Stimulated activated CD8-positive, alpha-beta memory T cell treated with anti-CD3 and anti-CD28 coated beads, Interleukin-4, amount 100 ng/mL, for 1 hour (primary cell): ENCODE measurements at places on chromosomes 6 and 20.

- DNase-seq: no peak
Observed at GRCh38 chr20:34302312-34302722, 838 bp downstream of the AHCY start.

GRCh38 chr20:20358801-20359200 is 9.1 kb upstream of the INSM1 start:
- no peak for DNase-seq

GRCh38 chr6:134437376-134437775 is 119.5 kb upstream of the SGK1 start:
- no peak for DNase-seq

- DNase-seq: no peak
Observed at GRCh38 chr6:118253741-118254140, 294.4 kb upstream of the PLN start.

DNA sequence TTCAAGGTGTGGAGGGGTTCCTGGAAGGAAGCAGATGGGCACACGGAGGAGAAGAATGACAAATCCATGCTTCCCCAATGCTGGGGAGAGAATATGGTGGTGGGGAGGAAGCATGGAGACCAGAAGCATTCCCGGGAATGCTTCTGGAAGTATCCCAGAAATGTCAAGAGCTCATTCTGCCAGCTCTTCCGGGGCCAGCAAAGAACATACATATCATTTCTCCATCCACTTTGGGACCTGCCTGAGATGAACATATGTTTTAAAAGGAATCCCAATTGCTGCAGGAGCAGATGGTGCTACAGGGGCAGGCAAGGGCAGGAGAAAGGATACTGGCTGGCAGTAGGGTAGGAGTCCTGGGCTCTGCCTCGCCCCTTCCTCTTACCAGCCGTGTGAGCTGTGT is 37.9 kb upstream of the CCDC167 start:
- no peak for DNase-seq

DNA sequence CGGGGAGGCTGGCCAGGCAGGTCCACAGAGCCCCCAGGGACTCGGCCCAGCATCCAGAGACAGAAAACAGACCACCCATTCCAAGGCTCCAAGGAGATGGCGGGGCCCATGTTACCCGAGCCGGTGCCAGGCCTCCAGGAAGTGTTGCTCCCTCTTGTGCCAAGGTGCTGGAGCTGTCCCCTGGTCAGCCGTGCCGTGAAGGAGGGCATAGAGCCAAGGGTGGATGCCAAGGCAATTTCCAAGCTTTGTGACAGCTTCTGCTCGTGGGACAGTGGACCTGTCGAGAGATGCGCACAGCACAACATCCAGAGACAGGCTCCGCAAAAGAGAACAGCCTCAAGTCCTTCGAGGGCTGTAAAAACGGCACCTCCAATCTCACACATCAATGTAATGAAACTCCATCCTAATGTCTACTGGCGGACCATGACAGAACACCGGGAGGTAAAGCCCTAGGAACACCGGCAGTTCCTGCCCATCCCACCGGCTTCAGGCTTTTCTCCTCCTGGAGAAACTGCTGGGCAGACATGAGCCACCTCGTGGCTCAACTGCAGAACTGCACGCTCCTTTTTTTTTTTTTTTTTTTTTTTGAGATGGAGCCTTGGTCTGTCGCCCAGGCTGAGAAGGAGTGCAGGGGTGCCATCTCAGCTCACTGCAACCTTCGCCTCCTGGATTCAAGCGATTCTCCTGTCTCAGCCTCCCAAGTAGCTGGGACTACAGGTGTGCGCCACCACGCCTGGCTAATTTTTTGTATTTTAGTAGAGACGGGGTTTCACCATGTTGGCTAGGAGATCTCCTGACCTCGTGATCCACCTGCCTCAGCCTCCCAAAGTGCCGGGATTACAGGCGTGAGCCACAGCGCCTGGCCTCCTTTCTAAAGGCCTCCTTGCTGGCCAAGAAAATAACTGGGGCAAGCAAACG is 30.9 kb upstream of the AVP start:
- no peak for DNase-seq

- DNase-seq: no peak
Observed at GRCh38 chr20:17912916-17913315, 55.7 kb downstream of the SNX5 start.

DNA sequence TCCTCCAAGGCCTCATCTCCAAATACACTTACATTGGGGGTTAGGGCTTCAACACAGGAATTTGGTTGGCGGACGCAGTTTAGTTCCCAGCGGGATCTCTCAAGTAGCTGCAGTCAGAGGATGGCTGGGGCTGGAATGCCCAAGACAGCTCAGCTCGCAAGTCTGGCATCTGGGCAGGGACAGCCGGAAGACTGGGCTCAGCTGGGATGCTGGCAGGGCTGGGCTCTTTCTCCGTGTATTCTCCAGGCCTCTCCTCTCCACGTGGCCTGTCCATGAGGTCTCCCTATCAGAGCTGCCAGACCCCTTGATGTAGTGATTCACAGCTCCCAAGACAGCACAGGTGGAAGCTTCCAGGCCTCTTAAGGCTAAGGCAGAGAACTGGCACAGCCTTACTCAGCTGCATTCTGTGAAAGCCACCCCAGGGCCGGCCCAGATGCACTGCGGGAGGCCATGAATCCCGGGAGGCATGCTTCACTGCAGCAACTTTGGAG is 5.0 kb downstream of the FGD2 start:
- DNase-seq: no peak

DNA sequence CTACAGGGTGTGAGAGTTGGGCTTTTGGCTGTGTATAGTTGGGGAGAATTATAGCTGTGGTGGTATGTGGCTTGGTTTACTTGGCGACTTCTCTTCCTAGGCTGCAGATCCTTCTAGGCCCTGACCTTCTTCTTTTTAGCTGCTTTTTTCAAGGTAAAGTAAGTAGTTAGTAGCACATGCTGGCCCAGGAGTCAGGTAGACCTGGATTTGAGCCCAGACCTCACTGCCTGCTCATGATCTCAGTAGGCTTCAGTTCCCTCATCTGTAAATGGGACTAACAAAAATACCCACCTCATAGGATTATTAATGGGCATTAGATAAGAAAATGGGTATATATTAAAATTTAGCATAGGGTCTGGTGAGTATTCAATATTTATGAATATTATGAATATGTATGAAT is 17.4 kb upstream of the TMEM217 start:
- DNase-seq: no peak

GRCh38 chr6:43927532-43928210 is 157.7 kb downstream of the VEGFA start:
- no peak for DNase-seq

DNA sequence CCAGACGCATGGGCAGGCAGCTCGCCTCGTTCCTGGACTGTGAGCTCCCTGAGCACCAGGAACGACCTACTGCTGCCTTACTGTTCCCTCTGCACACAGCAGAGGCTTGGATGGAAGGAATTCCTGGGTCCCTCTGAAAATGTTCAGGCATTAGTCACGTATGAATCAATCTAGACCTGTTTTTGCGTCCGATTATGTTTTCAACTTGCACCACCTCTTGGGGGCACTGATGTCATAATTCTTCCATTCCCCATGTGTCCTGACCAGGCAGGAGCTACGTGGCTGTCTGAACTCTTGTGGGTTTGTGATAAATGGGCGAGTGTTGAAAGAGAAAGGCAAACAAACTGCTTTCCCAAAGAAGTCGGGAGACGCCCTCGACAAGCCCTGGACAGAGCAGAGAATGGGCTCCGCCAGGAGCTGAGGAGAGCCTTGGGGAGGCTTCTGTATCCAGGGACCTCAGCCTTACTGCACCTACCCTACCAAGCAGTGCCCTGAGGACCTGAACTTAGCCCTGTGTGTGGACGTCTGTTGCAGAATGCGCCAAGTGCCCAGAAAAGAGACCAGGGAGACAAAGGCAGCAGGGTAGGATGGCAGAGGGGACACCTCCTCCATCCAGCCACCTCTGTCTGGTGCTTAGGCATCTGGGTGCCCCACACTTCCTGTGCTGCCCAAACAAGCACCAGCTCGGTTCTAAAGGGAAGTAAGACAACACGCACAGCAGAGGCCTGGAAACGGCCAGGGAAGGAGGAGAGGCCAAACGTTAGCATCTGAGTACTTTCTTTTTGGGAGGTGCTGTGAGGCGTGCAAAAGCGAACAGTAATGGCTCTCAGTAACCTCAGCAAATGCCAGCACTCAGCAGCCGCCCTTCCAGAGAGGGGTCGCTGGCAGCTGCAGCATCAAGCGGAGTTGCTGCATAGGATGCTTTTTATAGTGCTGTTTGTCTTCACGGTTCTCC is 124.2 kb downstream of the LY86 start:
- no peak for DNase-seq

- DNase-seq: no peak
Observed at GRCh38 chr6:84522135-84522549, 242.3 kb downstream of the TBX18 start.

GRCh38 chr20:59611286-59611685 is 6.9 kb downstream of the PHACTR3 start:
- DNase-seq: no peak

- DNase-seq: no peak
Observed at GRCh38 chr20:10469599-10469998, 34.5 kb downstream of the SLX4IP start.

- no peak for DNase-seq
Observed at GRCh38 chr6:123838505-123839234, 35.0 kb downstream of the NKAIN2 start.

DNA sequence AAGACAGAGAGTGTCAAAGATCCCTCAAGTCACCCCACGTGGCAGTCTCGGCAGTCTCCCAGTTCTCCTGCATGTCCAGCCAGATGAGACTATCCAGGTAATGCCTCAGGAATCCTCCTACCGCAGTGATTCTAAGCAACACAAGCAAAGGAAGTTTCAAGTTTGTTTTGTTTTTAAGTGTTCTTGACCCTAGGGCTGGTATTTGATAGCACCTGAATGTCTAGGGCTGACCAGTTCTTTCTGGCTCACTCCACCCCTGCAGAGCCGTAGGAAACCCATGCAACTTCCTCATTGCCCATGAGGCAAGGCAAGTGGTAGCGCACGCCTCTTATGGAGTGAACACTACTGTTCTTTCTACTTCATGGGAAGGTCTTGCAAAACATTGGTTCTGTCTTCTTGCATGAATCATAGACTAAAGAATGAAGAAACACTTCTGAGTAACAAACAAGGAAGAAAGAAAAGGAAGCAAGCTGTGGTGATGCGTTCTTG is 24.8 kb upstream of the FOXQ1 start:
- no peak for DNase-seq

DNA sequence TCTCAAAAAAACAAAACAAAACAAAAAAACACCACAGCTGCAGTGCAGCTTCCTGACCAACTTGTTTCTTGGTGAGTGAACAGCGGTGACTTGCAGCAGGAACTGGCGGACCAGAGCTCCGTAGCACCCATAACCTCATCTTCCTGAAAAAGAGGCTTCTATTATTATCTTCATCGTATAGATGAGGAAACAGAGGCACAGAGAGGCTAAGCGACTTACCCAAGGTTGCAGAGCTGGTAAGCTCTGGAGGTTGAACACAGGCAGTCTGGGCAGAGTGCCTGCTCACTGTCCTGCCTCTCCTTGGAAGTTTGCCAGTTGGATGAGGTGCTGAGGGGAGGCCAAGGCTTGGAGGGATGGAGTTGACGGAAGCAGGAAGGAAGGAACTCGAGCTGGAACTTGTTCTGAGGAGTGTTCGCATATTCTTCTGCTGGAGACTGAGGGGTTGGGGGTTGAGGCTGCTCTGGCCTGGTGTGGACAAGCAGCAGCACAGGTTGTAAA is 47.9 kb upstream of the CCDC167 start:
- no peak for DNase-seq

- DNase-seq: no peak
Observed at GRCh38 chr20:56488566-56488965, 20.1 kb downstream of the RTF2 start.

- no peak for DNase-seq
Observed at GRCh38 chr6:77879527-77879926, 226.7 kb downstream of the MEI4 start.

DNA sequence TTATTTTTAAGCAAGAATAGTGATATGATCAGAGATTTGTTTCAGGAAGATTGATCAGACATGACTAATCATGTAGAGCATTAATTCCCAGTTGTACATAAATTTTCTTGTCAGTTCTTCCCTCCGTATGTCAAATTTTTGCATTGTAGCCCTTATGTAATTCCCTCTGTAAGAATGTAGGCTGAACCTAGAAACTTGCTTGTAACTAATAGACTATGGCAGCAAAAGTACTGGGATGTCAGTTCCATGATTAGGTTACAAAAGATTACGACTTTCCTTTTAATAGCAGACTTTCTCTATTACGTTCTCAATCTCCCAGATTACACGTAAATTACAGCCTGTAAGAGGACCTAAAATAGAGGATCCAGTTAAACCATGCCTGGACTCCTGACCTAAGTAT is 79.4 kb upstream of the EPHA7 start:
- no peak for DNase-seq

DNA sequence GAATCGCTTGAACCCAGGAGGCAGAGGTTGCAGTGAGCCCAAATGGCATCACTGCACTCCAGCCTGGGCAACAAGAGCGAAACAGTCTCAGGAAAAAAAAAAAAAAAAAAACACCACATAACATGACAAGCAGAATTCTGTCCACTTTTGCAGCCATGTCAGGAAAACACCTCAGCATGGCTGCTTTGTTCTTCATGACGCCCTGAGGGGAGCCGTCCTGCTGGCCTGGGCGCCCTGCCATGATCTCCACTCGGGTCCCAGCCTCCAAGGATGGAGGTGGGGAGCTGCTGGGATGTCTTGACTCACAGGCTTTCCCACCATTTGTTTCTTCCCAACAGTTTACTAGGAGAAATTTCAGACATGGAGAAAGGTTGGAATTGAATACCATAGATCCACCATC is 42.2 kb downstream of the SNX9 start:
- no peak for DNase-seq

DNA sequence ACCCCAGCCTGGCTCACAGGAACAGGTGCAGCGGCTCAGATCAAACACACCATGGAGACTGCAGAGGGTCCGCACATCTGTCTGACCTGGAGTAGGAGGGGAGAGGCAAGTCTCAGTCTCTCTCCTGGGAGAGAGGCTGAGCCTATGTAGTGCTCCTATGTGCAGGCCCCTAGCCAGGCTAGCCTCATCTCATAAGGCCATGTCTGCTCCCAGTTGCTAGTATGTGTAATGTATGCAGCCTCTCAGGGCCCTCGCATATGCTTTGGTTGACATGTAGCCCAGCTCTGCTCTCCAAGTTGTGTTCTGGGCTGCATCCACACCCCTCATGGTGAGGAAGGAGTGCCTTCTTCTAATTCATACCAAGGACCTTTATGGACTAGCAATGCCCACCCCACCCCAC is 11.8 kb downstream of the TNXB start:
- no peak for DNase-seq

- DNase-seq: no peak
Observed at GRCh38 chr6:152173957-152174356, 366.5 kb downstream of the ESR1 start.

GRCh38 chr6:40996591-40997233 is 42.3 kb downstream of the UNC5CL start:
- no peak for DNase-seq

- no peak for DNase-seq
Observed at GRCh38 chr6:159969204-159969912, 476 bp downstream of the IGF2R start.

- no peak for DNase-seq
Observed at GRCh38 chr6:1689141-1689540, 79.4 kb downstream of the FOXC1 start.

GRCh38 chr20:36538026-36538722 is 3.1 kb upstream of the MYL9 start:
- DNase-seq: no peak
